ENCODE measurements at places on chromosomes 16 and 17. TPM values are rescaled to one million over a fixed set of nuclear protein-coding genes. Genes with fewer than 3 reads are reported as not detected.

Gene KDM6B
- polyA plus RNA-seq = 10.2 TPM

DNA sequence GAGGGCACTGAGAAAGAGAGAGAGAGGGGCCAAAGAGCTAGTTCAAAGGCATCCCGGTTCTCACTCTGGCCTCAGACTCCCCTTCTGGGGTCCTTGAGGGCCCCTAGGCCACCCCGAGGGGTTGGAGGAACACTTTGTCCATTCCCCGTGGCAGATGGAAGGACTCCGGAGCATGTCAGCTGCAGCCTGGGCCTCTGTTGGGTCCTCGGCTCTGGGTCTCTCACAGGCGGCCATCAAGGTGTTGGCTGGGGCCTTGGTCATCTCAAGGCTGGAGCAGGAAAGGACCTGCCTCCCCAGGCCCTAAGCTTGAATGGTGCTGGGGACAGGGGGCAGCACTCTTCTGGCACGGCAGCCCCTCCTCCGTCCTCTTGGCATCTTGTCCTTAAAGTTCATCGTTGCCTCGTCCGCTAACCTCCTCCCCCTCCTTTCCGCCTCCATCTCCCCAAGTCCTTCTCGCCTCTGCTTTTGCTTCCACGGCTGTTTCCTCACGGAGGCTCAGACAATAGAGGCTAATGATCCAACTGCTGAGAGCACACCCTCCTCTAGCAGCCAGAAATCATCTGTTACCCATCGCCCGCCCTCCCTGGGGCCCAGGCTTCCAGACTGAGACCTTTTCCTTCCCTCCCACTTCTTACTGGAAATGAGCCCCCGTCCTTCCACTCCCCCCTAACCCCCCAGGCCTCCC, 23.3 kb downstream of the CCR7 start:
- DNase-seq = no peak

DNA sequence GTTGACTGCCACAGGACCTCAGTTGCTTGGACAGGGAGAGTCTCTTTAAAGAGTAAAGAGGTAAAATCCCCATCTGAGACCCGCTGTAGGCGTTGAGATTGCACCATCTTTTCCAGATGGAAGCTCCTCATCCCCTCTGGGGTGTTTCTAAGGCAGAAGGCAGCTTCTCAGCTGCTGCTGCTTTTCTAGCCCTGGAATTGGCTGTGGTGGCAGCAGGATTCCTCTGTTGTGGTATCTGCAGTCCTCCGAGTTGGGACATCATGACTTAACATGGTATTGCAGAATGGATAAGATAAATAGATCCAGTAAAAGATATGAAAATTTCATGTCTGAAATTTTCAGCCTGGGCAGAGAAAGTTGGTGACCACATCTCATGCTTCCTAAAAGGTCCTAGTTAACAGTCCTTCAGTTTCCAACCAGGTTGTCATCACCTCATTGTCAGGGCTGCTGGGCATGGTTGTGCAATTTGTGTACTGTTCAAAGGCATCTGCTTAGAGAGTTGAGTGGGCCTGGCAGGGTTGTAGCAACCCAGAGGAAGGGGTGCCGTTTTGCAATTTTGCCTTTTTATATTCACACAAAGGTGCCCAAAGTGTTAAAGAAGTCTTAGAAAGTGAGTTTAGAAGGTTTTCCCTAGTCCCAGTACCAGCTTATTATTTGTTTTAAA, 150.4 kb downstream of the SPECC1 start:
- DNase-seq = no peak

DNA sequence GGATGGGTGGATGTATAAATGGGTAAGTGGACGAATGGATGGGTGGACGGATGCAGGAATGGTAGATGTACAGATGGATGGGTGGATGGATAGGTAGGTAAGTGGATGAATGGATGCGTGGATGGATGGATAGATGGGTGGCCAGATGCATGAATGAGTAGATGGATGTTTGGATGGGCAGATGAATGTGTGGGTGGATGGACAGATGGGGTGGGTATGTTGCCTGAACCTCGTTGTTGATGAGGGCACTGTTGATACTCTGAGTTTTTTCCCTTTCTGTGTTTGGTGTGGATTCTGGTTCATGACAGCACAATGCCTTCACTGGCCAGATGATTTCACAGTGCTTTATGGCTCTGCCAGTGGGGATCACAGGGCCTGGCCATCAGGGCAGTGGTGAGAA, 208.3 kb downstream of the NPIPB11 start:
- no peak for DNase-seq

DNA sequence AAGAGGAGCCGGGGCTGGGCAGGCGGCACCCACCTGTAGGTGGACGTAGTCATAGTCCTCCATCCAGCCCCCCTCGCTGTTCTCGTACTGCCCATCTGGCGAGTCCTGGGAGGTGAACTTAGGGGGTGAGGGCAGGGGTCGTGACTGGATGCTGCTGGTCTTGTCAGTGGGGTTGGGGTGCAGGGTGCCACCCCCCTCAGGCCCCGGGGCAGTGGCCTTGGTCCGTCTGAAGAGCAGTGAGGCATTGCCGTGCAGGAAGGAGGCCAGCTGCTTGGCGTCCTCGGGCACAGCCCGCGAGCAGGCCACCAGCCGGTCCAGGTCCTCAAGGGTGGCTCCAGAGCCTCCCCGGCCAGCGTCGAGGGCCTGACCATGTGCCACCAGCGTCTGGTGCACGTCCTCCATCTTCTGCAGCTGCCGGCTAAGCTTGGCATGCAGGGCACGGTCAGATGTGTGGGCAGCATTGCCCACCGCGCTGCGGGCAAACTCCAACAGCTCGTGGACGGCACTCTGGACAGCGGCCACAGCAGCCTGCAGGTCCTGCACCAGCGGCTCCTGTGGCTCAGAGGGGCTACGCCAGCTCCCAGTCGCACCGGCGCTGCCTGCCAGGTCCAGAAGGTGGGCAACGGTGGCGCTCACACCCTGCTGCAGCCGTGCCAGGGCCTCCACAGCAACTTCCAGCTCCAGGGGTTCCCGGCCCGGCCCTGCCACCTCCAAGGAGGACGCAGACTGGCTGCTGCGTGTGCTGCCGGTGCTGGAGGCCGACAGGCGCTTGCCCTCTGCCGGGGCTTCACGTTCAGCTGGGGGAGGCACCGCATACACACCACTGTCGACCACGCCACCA, 16.3 kb downstream of the CTRB1 start:
- no peak for DNase-seq

Measured in A549 (cell line).